ENCODE measurements at places on chromosomes 3 and 15.

- no peak for DNase-seq
Observed at GRCh38 chr3:49173116-49173791, 1.9 kb downstream of the KLHDC8B start.

GRCh38 chr15:95541301-95541700 lies 789.2 kb upstream of the NR2F2 start:
- DNase-seq, result no peak

GRCh38 chr3:30628205-30628900 lies 22.0 kb downstream of the TGFBR2 start:
- no peak for DNase-seq

- no peak for DNase-seq
Observed at GRCh38 chr3:133880287-133880686, 15.4 kb downstream of the RAB6B start.

- DNase-seq, result no peak
Observed at GRCh38 chr3:167110901-167111300, 269.2 kb downstream of the ZBBX start.

GRCh38 chr3:168828943-168829342 lies 733.2 kb upstream of the GOLIM4 start:
- no peak for DNase-seq

All from skeletal muscle cell (primary cell).